ENCODE measurements at places on chromosomes 3 and 15.

- no peak for DNase-seq
Measured at GRCh38 chr15:79740561-79740960, 156.3 kb downstream of the MTHFS start.

GRCh38 chr3:188421151-188421821, 267.3 kb downstream of the LPP start:
- no peak for DNase-seq

- DNase-seq: no peak
Measured at GRCh38 chr3:159062734-159063410, 261.0 kb downstream of the MFSD1 start.

DNA sequence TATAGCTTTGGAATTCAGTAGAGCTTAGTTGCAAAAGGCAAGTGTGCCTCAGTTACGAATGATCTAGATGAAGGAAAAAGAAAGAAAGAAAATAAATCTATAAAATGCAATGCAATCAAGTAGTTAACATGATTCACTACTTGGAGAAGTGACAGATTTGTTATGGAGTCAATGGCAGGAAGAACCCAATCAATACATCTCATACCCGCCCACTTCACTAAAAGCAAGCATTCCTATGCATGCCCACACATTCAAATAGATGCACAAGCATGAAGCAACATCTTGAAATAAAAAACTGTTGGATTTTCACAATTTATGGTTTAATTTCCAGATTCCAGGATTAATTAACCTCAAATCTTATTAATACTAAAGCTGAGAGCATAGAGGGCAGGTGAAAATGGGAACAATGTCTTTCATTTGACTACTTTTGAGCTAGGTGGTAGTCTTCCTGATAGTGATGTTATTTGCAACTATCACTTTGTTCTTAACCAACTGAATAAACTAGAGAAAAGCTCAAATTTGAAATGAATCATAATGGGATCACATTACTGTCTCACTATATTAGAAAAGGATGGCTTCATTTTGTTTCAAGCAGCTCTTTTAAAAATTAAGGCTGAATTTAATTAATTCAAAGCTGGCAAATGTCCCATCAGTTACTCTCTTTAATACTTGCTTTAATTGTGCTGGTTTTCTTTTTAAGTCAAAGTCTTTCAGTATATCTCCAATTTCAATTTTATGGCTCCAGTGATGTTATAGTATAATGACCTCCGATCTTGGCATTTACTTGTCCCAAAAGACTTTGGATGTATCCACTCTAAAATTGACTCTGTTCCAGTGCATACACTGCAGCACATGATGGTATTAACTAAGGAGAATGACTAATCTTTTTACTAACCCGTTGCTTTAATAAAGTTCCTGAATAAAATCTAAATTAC, 46.7 kb upstream of the CCDC50 start:
- no peak for DNase-seq

DNA sequence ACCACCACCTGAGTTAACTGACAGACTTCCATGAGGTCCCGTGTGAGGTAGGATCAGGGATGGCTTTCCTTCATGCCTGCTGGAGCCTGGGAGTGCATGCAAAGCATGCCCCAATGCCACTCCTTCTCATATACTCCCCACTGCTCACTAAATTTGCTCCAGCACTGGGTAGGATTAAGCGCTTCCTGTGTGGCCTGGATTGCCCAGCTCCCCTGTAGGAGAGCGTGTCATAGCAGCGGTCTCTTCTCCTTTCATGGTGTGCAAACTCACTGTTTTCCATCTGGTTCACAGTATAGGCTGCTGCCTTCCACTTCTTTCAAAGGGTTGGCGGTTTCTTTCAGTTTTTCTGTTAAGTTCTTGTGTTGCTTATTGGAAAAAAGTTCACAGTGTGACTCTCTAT, 34.1 kb upstream of the ABI3BP start:
- no peak for DNase-seq

GRCh38 chr3:35670408-35670965, 31.2 kb downstream of the ARPP21 start:
- no peak for DNase-seq

DNA sequence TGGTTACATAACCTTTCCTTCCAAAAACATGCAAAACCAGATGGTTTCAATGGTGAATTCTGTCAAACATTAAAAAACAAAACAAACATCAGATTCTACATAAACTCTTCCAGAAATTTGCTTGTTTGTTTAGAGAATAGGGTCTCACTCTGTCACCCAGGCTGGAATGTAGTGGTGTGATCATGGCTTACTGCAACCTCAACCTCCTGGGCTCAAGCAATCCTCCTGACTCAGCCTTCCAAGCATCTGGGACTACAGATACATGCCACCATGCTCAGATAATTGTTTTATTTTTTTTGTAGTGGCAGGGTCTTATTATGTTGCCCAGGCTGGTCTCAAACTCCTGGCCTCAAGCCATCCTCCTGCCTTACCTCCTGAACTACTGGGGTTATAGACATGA, 36.1 kb downstream of the FBXL2 start:
- no peak for DNase-seq

DNA sequence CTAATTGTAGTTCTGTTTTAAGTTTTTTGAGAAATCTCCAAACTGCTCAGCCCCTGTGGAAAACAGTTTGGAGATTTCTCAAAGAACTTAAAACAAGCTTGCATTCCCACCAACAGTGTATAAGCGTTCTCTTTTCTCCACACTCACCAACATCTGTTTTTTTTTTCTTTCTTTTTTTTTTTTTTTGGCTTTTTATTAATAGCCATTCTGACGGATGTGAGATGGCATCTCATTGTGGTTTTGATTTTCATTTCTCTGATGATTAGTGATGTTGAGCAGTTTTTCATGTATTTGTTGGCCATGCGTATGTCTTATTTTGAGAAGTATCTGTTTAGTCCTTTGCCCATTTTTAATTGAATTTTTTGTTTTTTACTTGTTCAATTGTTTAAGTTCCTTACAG, 73.1 kb upstream of the COL8A1 start:
- DNase-seq: no peak

- DNase-seq: no peak
Measured at GRCh38 chr15:92082006-92082843, 228.7 kb downstream of the SLCO3A1 start.

GRCh38 chr15:87817553-87817952, 439.0 kb downstream of the NTRK3 start:
- no peak for DNase-seq

GRCh38 chr15:60017538-60018520, 13.7 kb downstream of the FOXB1 start:
- DNase-seq: no peak

DNA sequence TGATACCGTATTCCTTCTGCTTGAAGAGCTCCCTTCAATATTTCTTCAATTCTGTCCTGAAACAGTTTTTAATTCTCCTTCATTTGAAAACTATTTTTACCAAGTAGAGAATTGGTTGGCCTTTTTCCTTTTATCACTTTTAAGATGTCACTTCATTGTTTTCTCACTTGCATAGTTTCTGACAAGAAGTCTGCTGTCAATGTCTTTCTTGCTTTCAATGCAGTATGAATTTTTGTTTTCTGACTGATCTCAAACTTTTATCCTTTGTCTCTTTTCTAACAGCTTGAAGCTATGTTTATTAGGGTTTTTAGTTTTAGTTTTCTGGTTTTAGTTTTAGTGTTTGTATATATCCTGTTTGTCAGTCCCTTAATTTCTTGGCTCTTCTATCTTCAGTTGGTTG, 364.8 kb upstream of the TPRG1 start:
- no peak for DNase-seq

DNA sequence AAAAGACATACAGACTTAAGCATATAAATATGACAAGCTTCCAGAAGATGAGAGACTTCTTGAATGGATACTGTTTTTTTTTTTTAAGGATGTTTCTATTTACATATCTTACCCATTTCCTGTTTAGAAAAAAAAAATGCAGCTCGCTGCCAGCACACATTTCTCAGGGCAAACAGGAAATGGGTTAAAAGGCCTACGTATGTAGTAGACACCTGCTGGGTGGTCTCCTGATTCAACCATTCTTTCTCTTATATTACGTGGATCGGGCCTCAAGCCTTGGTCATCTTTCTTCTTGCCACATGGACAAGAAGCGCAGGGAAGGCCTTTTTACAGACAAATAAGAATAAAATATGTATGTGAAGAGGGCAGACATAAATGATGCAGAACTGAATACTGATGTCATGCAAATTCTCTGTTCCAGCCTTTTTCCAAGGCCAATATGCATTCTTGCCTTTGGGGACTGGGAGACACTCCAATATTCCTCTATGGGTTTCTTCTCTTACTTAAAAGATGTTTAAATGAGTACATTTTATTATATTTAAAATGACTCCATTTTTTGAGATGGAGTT, 35.0 kb upstream of the TJP1 start:
- DNase-seq: no peak

GRCh38 chr3:47836986-47837385, 34.0 kb downstream of the DHX30 start:
- no peak for DNase-seq

DNA sequence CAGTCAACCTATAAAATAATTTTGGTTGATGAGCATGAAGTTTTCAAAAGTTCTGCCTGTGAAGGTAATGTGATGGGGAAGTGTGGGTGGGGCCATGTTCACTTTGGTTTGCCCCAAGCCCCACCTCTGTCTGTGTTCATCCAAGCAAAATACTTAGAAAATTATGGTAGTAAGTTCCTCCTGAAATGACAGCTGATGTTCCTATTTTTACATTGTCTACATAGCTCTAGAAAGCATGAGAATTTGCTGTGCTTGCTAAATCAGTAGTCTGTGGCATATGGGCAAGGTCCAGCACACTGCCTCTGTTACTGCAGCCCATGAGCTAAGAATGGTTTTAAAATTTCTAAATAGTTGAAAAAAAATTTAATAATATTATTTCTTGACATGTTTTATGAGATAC, 21.9 kb upstream of the CP start:
- no peak for DNase-seq

DNA sequence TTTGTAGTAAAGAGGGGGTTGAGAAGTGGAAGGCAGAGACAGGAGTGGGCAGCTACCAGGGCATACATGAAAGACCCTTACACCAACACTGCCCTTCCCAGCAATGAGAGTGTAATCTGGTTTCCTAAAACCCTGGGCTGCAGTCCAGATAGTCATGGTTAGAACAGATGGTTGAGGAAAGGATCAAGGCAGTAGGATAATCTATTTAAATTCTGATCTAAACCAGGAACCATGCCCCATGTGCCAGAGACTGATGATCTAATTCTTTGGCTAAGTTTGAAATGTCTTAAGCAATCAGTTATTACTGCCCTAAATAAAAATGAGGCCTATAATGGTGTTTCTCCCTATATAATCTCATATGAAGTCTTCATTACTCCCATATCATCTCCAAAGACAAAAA, 59.6 kb downstream of the PRTG start:
- no peak for DNase-seq

DNA sequence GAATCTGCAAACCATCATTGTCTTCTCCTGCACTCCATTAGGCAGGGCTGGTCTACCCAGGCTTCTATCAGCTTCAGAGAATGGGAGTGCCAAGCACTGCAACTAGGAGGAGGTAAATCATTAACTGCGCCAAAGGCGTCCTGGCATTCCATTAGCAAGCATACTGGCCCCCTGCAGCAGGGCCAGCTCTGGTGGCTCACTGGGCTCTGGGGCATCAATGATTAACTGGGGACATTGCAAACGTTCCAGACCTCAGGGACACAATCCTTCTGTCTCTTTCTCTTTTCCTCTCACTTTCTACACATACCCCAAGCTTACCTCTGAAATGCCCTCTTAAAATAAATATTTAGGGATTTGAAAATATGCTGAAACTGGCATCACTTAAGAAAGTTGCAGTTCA, 129.0 kb downstream of the MYLK start:
- DNase-seq: no peak

GRCh38 chr3:60081381-60082095, 1031.7 kb upstream of the CFAP20DC start:
- DNase-seq: no peak

- no peak for DNase-seq
Measured at GRCh38 chr3:149999421-149999820, 28.7 kb upstream of the PFN2 start.

GRCh38 chr3:17954801-17955200, 212.4 kb upstream of the TBC1D5 start:
- DNase-seq: no peak

- no peak for DNase-seq
Measured at GRCh38 chr15:44066211-44066827, 128.8 kb downstream of the FRMD5 start.

- DNase-seq: no peak
Measured at GRCh38 chr3:86990012-86990733, 776 bp downstream of the VGLL3 start.

GRCh38 chr3:522888-523287, 326.3 kb downstream of the CHL1 start:
- no peak for DNase-seq

Data from esophagus squamous epithelium (tissue), 5 donors.